ENCODE measurements at places on chromosomes 2 and 18.

DNA sequence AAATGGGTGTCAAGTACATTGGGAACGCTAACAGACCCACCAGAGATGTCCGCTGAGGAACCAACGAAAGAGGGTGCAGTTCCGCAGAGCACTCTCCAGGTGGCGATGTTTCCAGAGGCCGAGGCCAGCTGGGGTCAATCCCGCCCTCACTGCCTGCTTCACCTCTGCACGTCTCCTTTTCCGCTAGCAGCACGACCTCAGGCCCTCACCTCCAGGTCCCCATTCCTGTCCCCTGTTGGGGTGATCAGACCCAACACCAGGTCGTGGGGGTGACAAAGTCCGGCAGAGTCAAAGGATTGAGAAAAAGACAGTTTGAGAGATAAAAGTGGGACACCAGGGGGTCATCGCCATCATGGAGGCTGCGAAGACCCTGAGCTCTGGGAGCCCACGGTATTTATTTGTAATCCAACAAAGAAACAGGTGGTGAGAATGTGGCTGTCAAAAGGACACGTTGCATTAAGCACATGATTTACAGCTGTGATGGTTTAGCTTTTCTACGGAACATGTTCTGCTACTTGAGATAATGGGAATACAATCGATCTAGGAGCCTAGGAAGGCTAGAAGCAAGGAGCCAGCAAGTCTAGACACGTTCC, 27.3 kb downstream of the ZAP70 start:
- DNase-seq: peak; percentile 34

- no peak for DNase-seq
Observed at GRCh38 chr2:235389626-235390025, 104.2 kb upstream of the AGAP1 start.

DNA sequence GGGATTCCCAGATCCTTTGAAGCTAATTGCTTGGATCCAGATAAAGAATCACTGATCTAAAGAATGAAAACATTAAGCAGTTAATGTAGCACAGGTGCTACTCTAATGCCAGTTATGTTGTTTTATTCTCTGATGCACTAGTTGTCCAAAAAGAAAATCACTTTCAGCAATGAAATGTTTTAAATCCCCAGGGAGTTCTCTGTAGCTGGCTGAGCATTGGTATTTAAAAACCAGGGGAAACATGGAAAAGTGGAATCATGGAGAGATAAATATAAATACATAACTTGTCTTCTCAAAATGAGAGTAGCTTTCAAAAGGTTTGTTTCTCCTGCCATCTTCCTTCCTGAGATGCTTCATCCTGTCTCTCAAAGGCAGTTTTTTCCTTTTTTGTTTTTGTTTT, 37.7 kb downstream of the CD302 start:
- DNase-seq: no peak

DNA sequence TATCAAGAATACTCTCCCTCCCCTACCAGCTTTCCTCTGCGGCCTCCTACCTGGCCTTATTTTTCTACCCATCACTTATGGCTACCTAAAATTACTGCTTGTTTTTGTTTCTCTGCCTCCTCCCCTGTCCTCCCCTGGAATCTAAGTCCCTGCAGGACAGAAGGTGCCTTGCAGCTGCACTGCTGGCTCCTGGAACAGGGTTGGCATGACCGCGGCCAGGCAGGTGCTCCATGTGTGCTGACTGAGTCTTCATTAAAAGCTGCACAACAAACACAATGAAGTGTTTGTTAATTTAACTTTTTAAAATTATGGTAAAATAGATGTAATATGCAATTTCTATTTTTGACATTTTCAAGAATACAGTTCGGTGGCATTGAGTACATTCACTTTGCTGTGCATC, 171.9 kb upstream of the FHL2 start:
- no peak for DNase-seq

DNA sequence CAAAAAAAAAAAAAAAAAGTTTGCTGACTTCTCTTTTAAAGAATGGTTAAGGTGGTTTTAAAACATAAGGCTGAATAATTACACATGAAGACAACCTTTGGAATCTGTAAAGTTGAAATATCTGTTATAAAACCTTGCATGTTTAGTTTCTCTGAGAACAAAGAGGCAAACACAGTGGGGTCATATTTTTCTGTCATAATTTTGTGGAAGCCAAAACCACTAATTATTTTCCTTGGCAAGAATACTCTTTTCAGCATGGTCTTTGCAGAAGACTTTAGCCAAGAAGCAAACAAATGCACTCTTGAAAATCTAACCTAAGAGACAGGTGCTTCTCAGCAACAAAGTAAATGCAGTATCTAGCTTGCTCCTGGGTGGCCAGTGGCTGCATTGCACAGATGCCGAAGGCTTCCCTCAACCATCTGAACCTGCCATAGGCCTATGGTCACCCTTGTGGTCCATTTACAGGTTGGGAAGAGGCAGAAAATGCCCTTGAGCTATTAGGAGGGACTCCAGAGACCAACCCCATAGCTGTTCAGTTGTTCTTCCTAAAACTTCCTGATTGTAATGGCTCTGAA, 44.8 kb downstream of the ZAP70 start:
- no peak for DNase-seq

DNA sequence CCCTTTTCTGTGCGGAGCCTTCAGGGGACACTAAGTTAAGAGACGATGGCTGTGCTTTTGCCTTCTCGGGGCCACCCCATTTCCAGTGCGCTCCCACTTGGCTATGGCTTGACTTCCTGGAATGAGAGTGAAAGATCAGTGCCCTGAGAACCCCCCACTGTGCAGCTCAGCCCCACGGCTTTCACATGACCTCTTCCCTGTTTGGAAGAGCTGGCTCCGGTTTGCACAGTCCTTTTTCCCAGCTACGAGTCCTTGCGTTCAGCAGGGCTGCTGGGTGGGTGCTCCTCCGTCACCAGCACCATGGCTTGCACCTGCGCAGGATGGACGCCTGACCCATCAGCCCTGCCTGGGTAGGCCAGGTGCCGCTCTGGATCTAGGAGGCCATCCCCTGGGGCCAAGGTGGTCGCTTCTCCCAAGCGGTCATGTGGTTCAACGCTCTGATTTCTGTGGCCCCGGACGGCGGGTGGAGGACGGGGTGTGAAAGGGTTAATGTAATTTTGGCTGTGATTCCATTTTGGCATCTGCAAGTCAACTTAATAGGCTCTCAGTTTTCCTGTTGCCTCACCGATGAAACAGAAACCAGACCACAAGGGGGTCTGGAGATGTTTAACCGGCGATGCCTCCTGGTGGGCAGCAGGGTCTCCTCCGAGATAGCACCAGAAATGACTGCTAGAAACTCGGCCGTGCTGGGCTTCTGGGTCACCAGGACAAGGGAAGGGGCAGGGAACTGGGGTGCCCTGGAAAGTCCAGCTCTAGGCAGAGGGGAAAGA, 113.1 kb upstream of the HAAO start:
- DNase-seq: no peak

GRCh38 chr2:23585273-23586170, 200.5 kb downstream of the KLHL29 start:
- no peak for DNase-seq

DNA sequence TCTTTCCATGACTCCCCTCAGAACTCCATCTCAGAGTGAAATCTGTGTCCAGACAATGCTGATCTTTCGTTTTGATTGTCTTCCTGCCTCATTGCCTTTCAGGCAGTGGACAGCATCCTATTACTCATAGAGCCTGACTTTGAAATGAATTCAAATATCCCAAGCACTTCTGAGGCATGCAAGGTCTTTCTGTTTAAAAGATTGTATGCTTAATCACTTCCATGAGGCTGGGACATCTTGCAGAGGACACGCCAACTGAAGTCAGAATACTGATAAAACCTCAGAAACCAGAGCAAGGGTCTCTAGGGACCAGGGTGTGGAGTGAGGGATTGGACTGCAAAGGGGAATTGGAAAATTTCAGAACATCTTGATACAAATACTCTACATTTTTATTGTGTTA, 836.5 kb upstream of the ID2 start:
- DNase-seq: no peak

DNA sequence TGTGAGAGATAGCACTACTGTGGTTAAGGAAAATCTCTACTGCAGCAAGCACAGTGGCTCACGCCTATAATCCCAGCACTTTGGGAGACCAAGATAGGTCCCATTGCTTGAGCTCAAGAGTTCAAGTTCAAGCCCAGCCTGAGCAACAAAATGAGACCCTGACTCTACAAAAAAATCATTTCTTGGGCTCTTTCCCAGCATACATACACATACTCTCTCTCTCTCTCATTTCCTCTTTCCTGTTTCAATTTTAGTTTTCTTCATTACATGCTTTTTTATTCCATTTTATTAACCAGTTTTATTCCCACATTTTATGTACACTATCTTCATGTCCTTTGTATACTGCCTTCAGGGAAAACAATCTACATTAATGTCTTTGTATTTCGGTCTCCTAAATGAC, 14.6 kb downstream of the WDR33 start:
- DNase-seq: no peak

GRCh38 chr2:199303728-199304177, 154.0 kb downstream of the SATB2 start:
- no peak for DNase-seq

DNA sequence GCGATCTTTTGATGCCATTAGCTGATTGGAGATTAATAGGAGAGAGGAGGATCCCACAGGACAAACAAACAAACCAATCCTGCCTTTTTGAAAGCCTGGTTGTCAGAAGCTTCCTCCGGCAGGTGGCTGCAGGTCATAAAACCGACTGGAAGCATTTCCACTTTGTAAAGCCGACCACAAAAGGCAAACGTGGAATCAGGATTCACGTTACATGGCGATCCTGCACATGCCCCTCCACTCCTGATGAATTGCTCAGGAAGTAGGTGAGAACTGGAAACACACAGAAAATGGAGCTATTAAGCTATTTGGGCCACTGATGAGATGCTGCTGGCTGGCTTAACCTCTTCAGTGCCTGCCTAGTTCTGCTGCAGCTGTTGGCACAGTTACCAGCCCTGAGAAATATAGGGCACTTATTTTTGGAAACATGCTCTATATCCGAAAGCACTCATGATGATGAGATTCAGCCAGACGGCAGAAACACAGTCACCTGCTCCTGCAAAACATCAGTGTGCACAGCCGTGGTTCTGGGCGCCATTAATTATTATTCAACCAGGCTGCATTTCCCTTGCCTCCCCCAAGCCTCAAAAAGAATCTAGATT, 110.3 kb upstream of the ST6GAL2 start:
- no peak for DNase-seq

- no peak for DNase-seq
Observed at GRCh38 chr2:154532763-154533162, 165.7 kb upstream of the KCNJ3 start.

DNA sequence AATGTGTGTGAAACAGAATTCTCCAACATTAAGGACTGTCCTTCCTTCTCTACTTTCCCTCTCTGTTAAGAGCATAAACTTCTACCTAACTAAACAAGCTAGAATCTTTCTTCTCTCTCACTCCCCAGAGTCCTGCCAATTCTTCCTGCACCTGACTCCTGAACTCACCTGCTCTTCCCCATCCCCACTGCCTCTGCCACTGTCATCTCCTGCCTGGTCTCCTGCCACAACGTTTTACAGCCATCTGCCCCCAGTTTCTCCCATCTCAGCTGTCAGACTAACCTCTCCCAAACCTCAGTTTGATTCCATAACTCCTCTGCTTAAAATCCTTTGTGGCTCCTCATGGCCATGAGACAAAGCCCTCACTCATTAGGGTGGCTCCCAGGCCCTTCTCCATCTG, 288.3 kb upstream of the FBXO11 start:
- no peak for DNase-seq

GRCh38 chr2:168797286-168797655, 5.2 kb upstream of the NOSTRIN start:
- DNase-seq: no peak

GRCh38 chr18:35041815-35042387, 688 bp downstream of the MAPRE2 start:
- no peak for DNase-seq

DNA sequence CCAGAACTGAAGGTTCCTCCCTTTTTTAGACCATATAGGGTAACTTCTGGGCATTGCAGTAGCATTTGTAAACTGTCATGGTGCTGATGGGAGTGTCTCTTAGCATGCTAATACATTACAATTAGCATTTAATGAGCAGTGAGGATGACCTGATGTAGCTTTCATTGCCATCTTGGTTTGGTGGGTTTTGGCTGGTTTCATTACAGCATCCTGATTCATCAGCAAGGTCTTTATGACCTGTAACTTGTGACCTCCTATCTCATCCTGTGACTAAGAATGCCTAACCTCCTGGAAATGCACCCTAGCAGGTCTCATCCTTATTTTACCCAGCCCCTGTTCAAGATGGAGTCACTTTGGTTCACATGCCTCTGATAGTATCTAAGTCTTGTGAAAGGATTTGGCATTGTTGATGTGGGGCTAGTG, 159.0 kb downstream of the TMX3 start:
- DNase-seq: no peak

GRCh38 chr18:39805218-39805617, 2149.8 kb upstream of the PIK3C3 start:
- DNase-seq: no peak

GRCh38 chr2:24088821-24089359, 4.3 kb upstream of the TP53I3 start:
- DNase-seq: no peak

GRCh38 chr2:127216095-127216494, 4.0 kb downstream of the CYP27C1 start:
- DNase-seq: no peak

GRCh38 chr18:13800505-13801259, 23.3 kb upstream of the MC5R start:
- DNase-seq: peak; percentile 89

DNA sequence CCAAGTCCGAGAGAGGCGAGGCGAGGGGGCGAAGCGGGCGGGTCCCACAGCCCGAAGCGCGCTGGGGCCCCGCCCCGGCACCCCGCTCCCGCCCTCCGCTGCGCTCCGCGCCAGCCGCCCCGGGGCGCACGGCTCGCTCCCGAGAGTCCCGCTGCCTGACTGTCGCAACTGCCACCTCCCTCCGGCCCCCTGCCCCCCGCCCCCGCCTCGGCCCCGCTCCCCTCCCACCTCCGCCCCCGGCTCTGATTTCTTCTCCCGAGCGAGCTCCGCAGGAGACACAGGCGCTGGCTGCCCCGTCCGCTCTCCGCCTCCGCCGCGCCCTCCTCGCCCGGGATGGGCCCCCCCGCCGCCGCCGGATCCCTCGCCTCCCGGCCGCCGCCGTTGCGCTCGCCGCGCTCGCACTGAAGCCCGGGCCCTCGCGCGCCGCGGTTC, at the start of gene WNT6:
Gene WNT6, plus strand, starts transcription at position 250 of the 432 bp plus-strand sequence. CDS start 233 bp downstream, outside the sequence.
- DNase-seq: no peak
